ENCODE measurements at places on chromosomes 3 and 15. TPM values are rescaled to one million over a fixed set of nuclear protein-coding genes. Genes with fewer than 3 reads are reported as not detected.

Gene CAMKV
- 0.50 TPM for total RNA-seq

Gene C3orf85
- not detected for total RNA-seq

Gene CCRL2
- total RNA-seq, result 2.5 TPM

Gene TGM5
- not detected for total RNA-seq

GRCh38 chr15:77815015-77815414, 182.3 kb upstream of the LINGO1 start:
- peaks cover 16% of the 10 kb centered on the region for H3K27me3 ChIP-seq
- H3K27ac ChIP-seq, result no peak overlapping the region
- H3K4me3 ChIP-seq, result no peak overlapping the region
- no peaks in the 10 kb centered on the region for H3K36me3 ChIP-seq
- no peaks in the 10 kb centered on the region for H3K4me1 ChIP-seq
- DNase-seq, result no peak

GRCh38 chr15:73694419-73694818, 10.2 kb downstream of the CD276 start:
- no peak for DNase-seq
- H3K27me3 ChIP-seq, result peaks cover 63% of the 10 kb centered on the region
- H3K4me3 ChIP-seq, result no peak overlapping the region

- peaks cover 18% of the 10 kb centered on the region for H3K4me1 ChIP-seq
- H3K27ac ChIP-seq, result no peak overlapping the region
- H3K36me3 ChIP-seq, result no peaks in the 10 kb centered on the region
- no peak overlapping the region for H3K4me3 ChIP-seq
- peaks cover 7% of the 10 kb centered on the region for H3K27me3 ChIP-seq
- DNase-seq, result no peak
Measured at GRCh38 chr3:184742676-184743135, 30.8 kb upstream of the MAGEF1 start.

DNA sequence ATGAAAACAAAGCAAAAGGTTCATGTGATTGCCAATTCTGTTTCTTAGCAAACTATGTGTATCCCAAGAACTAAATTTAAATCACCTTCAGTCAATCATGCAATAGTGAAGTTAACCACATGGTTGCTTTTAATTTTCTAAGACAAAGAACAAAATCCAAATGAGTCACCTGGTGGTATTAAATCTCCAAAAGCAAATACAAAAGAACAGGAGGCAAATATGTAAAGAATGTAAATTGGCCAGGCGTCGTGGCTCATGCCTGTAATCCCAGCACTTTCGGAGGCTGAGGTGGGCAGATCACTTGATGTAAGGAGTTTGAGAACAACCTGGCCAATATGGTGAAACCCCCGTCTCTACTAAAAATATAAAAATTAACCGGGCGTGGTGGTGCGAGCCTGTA, 54.2 kb upstream of the PIK3R4 start:
- peaks cover 4% of the 10 kb centered on the region for H3K36me3 ChIP-seq
- no peak overlapping the region for H3K27ac ChIP-seq
- no peak overlapping the region for H3K4me3 ChIP-seq
- no peaks in the 10 kb centered on the region for H3K4me1 ChIP-seq

- H3K4me1 ChIP-seq, result no peaks in the 10 kb centered on the region
- no peaks in the 10 kb centered on the region for H3K27me3 ChIP-seq
- no peak overlapping the region for H3K27ac ChIP-seq
- H3K4me3 ChIP-seq, result no peak overlapping the region
Measured at GRCh38 chr15:94127006-94127405, 104.4 kb upstream of the MCTP2 start.

GRCh38 chr15:56552659-56553058, 87.7 kb upstream of the MNS1 start:
- H3K36me3 ChIP-seq, result peaks cover 1% of the 10 kb centered on the region
- DNase-seq, result no peak
- H3K27me3 ChIP-seq, result no peaks in the 10 kb centered on the region
- no peak overlapping the region for H3K4me3 ChIP-seq
- no peaks in the 10 kb centered on the region for H3K4me1 ChIP-seq
